Type B pancreatic cell (in vitro differentiated cells): ENCODE measurements at places on chromosomes 3 and 15. TPM values are rescaled to one million over a fixed set of nuclear protein-coding genes. Genes with fewer than 3 reads are reported as not detected.

GRCh38 chr15:32861761-32862160, 144.0 kb downstream of the GREM1 start:
- H3K4me1 ChIP-seq = peaks cover 19% of the 10 kb centered on the region
- H3K27me3 ChIP-seq = no peaks in the 10 kb centered on the region
- H3K4me3 ChIP-seq = peak overlapping the region; percentile 80

Gene COL6A6
- total RNA-seq = 1.1 and 6.3 TPM in 2 replicates

DNA sequence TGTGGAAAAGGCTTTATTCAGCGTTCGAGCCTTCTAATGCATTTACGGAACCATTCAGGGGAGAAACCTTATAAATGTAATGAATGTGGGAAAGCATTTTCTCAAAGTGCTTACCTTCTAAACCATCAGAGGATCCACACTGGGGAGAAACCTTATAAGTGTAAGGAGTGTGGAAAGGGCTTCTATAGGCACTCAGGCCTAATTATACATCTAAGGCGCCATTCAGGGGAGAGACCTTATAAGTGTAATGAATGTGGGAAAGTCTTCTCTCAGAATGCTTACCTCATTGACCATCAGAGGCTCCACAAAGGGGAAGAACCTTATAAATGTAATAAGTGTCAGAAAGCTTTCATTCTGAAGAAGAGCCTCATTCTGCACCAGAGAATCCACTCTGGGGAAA, 6.2 kb upstream of the ZNF35 start:
- no peak overlapping the region for H3K27ac ChIP-seq
- H3K36me3 ChIP-seq = peaks cover 81% of the 10 kb centered on the region
- no peaks in the 10 kb centered on the region for H3K4me1 ChIP-seq
- no peak for DNase-seq
- no peak overlapping the region for H3K4me3 ChIP-seq
- no peaks in the 10 kb centered on the region for H3K27me3 ChIP-seq

- peaks cover 4% of the 10 kb centered on the region for H3K27me3 ChIP-seq
- H3K27ac ChIP-seq = no peak overlapping the region
- H3K4me3 ChIP-seq = no peak overlapping the region
- DNase-seq = no peak
These were observed 23.2 kb downstream of the ILDR1 start for GRCh38 chr3:121998611-121999473.

DNA sequence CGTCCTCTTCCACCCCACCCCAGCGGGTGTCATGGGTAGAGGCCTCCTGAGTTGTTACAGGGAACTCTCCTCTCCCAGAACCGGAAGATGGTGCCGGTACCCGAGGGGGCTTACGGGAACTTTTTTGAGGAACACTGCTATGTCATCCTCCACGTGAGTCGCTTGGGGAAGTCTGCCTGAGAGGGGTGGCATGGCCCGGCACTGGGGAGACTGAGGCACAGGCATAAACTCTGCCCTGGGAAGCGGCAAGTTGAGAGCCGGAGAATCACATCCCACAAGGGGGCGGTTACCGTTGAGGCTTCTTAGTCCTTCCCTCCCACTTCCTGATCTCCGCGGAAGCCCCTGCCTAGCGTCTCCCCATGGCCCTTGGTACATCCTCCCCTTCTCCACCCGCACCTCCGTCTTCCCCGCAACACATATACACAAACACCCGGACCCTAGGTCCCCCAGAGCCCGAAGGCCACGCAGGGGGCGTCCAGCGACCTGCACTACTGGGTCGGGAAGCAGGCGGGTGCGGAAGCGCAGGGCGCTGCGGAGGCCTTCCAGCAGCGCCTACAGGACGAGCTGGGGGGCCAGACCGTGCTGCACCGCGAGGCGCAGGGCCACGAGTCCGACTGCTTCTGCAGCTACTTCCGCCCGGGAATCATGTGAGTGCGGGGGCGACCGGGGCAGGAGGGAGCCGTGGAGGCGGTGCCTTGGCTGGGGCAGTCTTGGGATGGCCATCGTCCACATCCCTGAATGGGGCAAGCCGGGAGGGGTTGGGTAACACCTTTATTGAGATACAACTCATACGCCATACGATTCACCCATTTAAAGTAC, 3.4 kb downstream of the VILL start:
- peaks cover 44% of the 10 kb centered on the region for H3K4me1 ChIP-seq
- DNase-seq = no peak
- H3K27ac ChIP-seq = peak overlapping the region; percentile 98
- peak overlapping the region; percentile 89 for H3K4me3 ChIP-seq
- peaks cover 7% of the 10 kb centered on the region for H3K36me3 ChIP-seq

GRCh38 chr3:139557041-139557440, 17.5 kb upstream of the RBP1 start:
- peak; percentile 29 for DNase-seq
- H3K27ac ChIP-seq = no peak overlapping the region
- no peaks in the 10 kb centered on the region for H3K27me3 ChIP-seq
- peaks cover 44% of the 10 kb centered on the region for H3K4me1 ChIP-seq
- no peaks in the 10 kb centered on the region for H3K36me3 ChIP-seq
- no peak overlapping the region for H3K4me3 ChIP-seq

GRCh38 chr3:72490688-72491435, 357.4 kb downstream of the SHQ1 start:
- H3K27me3 ChIP-seq = peaks cover 2% of the 10 kb centered on the region
- H3K27ac ChIP-seq = no peak overlapping the region
- H3K4me3 ChIP-seq = peak overlapping the region; percentile 30
- no peaks in the 10 kb centered on the region for H3K36me3 ChIP-seq
- H3K4me1 ChIP-seq = peaks cover 22% of the 10 kb centered on the region

Gene SPATA12
- total RNA-seq = not detected in 2 replicates

DNA sequence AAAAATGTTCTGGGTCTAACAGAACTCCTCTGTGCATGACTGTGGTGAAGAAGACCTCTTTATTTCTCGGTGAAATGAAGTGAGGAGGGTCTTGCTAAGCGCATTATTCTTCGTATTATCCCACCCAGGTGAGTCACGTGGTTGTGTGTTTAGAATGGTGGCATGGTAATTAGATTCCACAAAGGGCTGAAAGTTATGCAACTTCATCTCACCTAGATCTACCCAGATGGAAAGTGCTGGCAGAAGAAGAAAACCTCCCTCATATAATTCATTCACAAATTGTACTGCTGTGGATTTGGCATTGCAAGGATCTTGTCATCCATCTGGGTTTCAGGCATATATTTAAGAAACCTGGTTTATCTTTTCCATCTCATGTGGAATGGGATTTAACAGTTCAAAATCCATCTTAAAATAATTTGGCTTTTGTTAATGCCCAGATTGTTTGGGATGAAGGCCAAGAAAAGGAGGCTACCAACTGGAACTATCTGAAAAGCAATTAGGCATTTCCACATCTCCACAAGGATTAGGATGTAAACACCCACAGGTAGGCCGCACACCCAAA, 175.3 kb downstream of the PLCL2 start:
- no peak overlapping the region for H3K4me3 ChIP-seq
- H3K27me3 ChIP-seq = no peaks in the 10 kb centered on the region
- no peak overlapping the region for H3K27ac ChIP-seq
- H3K36me3 ChIP-seq = no peaks in the 10 kb centered on the region
- no peak for DNase-seq

Gene INSYN1
- 5.8 and 6.4 TPM in 2 replicates for total RNA-seq

Gene GOLGA6B
- total RNA-seq = not detected in 2 replicates

DNA sequence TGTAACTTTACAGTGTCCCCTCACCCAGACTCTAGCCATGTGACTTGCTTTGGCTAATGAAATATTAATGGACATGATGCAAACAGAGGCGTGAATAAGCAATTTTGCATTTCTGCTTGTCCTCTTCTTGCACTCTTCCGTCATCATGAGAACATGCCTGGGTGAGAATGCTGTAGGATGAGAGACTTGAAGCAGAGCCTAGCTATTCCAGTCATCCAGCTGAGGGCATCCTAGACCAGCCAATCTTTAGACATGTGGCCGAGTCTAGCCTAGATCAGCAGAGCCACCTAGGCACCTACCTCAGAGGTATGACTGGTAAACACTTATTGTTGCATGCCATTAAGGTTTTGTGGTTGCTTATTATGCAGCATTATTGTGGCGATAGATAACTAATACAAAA, 450.5 kb upstream of the AZI2 start:
- H3K27ac ChIP-seq = no peak overlapping the region
- no peaks in the 10 kb centered on the region for H3K4me1 ChIP-seq
- no peak overlapping the region for H3K4me3 ChIP-seq
- no peaks in the 10 kb centered on the region for H3K27me3 ChIP-seq
- no peaks in the 10 kb centered on the region for H3K36me3 ChIP-seq
- no peak for DNase-seq

DNA sequence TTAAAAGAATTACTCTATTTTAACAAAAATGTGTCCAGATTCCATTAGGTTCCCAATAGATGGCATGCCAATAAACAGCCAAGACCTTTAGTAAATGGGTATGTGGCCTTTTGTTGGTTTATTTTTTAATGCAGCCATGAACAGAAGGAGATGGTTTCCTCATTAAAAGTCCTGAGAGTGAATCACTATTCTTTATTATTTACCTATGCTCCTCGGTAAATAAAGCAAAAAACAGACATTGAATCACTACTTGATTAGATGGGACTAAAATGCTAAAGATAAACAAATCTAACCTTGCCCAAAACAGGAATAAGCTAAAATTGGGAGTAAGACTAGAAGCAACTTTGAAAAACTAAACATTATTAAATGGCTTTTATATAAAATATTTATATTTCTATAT, 94.2 kb downstream of the TNIK start:
- no peaks in the 10 kb centered on the region for H3K36me3 ChIP-seq
- no peak overlapping the region for H3K4me3 ChIP-seq

Gene HOMER2
- 18.8 and 23.4 TPM in 2 replicates for total RNA-seq

GRCh38 chr15:63313825-63314224, 36.4 kb downstream of the APH1B start:
- H3K27ac ChIP-seq = no peak overlapping the region
- no peaks in the 10 kb centered on the region for H3K36me3 ChIP-seq
- H3K27me3 ChIP-seq = no peaks in the 10 kb centered on the region
- no peaks in the 10 kb centered on the region for H3K4me1 ChIP-seq

DNA sequence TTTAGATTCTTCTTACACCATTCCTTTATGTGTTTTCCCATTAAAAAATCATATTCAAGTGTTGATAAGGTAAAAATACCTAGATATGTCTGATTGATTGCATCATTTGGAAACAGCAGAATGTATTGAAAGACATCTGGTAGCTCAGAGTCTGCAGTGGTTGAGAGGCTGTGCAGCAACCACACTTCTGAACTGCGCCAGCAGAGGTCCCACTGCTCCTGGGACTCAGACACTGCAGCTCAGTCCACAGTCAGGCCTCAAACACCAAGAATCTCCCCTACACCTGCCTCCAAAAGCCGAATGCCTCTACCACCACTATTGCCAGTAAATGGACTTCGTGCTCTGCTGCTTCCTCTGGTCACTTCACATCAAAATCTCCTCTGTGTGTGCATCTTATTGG, 176.9 kb upstream of the LMCD1 start:
- no peak overlapping the region for H3K4me3 ChIP-seq
- H3K27ac ChIP-seq = no peak overlapping the region
- no peak for DNase-seq
- no peaks in the 10 kb centered on the region for H3K27me3 ChIP-seq
- H3K4me1 ChIP-seq = peaks cover 11% of the 10 kb centered on the region

Gene CCR2
- total RNA-seq = not detected in 2 replicates

GRCh38 chr15:42507514-42507913, 12.1 kb downstream of the SNAP23 start:
- peak overlapping the region; percentile 59 for H3K27ac ChIP-seq
- no peak for DNase-seq
- peaks cover 18% of the 10 kb centered on the region for H3K4me1 ChIP-seq
- no peaks in the 10 kb centered on the region for H3K27me3 ChIP-seq
- H3K4me3 ChIP-seq = no peak overlapping the region

DNA sequence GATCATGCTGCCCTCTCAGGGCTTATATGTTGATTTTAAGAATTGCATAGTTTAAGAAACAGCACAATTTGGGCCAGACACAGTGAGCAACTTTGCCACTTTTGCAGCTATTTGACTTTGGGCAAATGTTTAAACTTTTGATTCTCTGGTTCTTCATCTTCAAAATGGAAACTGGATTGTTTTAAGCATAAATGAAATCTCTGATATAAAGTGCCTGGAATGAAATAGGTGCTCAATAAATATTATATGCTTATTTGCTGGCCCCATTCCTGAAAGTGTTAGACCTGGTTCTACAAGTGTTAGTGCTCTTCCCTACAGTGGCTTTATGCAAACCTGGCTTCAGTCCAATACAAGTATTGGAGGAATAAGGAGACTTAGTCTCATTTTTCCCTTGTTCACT, 33.1 kb upstream of the TSC22D2 start:
- no peak overlapping the region for H3K4me3 ChIP-seq
- no peak for DNase-seq
- H3K4me1 ChIP-seq = peaks cover 42% of the 10 kb centered on the region
- H3K36me3 ChIP-seq = no peaks in the 10 kb centered on the region

Gene CPA3
- not detected in 2 replicates for total RNA-seq

- no peaks in the 10 kb centered on the region for H3K4me1 ChIP-seq
- no peak for DNase-seq
- no peaks in the 10 kb centered on the region for H3K27me3 ChIP-seq
- no peaks in the 10 kb centered on the region for H3K36me3 ChIP-seq
- no peak overlapping the region for H3K27ac ChIP-seq
These were observed 14.9 kb downstream of the IGSF10 start for GRCh38 chr3:151446002-151446340.

DNA sequence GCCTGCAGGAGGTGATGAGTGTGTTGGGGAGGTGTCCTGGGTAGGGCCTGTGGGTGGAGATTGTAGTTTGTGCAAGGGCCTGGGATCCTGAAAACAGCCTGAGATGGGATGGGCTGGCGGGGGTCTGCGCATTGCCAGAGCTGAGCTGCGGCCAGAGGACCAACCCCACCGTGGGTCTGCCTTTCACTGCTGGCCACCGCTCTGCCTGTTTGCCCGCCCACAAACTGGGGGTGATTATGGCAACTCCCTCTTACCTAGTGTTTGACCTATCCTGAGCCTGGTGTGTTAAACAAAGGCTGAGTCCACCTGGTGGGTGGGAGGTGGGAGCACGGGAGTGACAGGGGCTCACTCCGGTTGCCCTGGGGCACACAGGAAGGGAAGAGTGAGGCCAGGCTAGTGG, 9.8 kb downstream of the ABTB1 start:
- H3K36me3 ChIP-seq = no peaks in the 10 kb centered on the region
- no peak overlapping the region for H3K27ac ChIP-seq
- DNase-seq = peak; percentile 49

- H3K27me3 ChIP-seq = no peaks in the 10 kb centered on the region
- peaks cover 19% of the 10 kb centered on the region for H3K4me1 ChIP-seq
- no peak for DNase-seq
- H3K27ac ChIP-seq = no peak overlapping the region
These were observed 180.6 kb downstream of the PLCL2 start for GRCh38 chr3:17065315-17065714.

DNA sequence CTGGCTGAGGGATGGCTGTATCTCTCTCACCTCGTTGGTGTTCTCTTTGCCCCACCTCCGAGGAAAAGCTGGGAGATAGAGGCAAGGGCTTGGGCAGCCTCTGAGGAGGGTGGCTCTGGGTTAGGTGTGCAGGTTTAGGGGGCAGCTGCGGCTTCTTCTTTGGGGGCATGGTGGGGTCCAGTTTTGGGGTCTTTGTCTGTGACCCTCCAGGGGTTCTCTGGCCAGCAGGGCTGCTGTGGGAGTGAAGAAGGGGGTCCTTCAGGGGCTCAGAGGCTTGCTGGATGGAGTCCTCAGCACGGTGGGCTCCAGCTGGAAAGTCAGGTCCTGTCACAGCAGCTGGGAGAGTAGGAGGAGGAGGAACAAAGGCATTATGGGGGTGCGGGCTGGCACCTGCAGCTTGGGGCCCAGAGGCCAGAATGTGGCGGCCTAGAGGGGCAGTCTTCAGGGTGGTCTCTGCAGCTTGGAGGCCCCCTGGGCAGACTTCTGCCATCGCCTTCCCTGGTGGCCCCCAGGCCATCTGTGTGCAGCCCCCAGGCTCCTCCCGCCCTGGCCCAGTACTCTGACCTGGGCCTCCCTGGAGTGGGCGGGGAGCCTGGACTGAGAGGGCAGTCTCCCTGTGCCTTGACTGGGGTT, 7.0 kb downstream of the XIRP1 start:
- peaks cover 5% of the 10 kb centered on the region for H3K27me3 ChIP-seq
- DNase-seq = no peak
- H3K4me1 ChIP-seq = peaks cover 17% of the 10 kb centered on the region
- H3K4me3 ChIP-seq = no peak overlapping the region
